Mesenteric fat pad (tissue), 1 donor: ENCODE measurements at places on chromosomes 16 and 17. TPM values are rescaled to one million over a fixed set of nuclear protein-coding genes. Genes with fewer than 3 reads are reported as not detected.

The HBA1 gene
- total RNA-seq, result 275 TPM

The PRKCB gene
- total RNA-seq, result 11.0 TPM

The HASPIN gene
- total RNA-seq, result 0.16 TPM

DNA sequence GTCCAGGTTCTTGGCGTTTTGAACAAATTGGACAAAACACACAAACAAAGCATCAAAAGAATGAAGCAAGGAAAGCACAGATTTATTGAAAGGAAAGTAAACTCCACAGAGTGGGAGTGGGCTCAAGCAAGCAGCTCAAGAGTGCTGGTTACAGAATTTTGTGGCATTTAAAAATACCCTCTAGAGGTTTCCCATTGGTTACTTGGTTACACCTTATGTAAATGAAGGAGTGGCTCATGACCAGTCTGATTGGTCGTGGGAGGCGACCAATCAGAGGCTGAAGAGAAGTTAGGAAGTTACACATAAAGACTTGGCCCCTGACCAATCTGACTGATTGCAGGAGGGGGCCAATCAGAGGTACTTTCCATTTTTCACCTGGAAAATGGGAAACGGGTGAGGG is 1373.8 kb upstream of the GOT2 start:
- no peak for DNase-seq

- no peak for DNase-seq
Observed at GRCh38 chr17:42502926-42503325, 33.1 kb upstream of the NAGLU start.

DNA sequence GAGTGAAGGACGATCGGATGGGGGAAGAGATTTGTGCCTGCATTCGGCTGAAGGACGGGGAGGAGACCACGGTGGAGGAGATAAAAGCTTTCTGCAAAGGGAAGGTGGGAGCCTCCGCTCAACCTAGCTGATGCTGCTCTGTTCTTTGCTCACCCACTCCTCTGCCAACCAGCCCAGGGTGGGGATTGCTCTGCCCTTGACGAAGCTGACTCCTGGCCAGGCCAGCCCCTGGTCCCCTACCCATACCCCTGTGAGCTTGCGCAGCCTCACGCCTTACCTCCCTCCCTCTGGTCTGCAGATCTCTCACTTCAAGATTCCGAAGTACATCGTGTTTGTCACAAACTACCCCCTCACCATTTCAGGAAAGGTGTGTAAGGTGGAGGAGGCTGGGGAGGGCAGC is 4.8 kb upstream of the RSAD1 start:
- no peak for DNase-seq

GRCh38 chr16:1743376-1744337 is 27.7 kb downstream of the NME3 start:
- DNase-seq, result no peak

- DNase-seq, result no peak
Observed at GRCh38 chr16:51002881-51003490, 148.1 kb downstream of the SALL1 start.

- DNase-seq, result no peak
Observed at GRCh38 chr16:89177501-89177900, 6.0 kb downstream of the CDH15 start.
